ENCODE measurements at places on chromosomes 1 and 21. TPM values are rescaled to one million over a fixed set of nuclear protein-coding genes. Genes with fewer than 3 reads are reported as not detected.

DNA sequence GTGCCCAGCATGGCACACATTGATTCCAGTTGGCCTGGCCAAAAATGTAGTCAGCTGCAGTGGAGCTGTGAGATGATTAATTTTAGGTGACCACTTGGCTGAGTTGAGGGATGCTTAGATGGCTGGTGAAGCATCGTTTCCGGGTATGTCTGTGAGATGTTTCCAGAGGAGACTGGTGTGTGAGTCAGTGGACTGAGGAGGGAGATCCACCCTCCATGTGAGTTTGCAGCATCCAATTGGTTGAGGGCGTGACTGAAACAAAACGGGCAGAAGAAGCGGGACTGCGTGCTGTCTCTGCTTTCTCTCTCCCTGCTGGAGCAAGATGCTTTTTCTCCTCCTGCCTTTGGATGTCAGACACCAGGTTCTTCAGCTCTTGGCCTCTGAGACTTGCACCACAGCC, 68.2 kb upstream of the DSCAM start:
- no peak overlapping the region for H3K4me3 ChIP-seq
- no peaks in the 10 kb centered on the region for H3K4me1 ChIP-seq
- H3K27me3 ChIP-seq: no peaks in the 10 kb centered on the region

GRCh38 chr1:53431805-53432565, 27.2 kb upstream of the DMRTB1 start:
- no peaks in the 10 kb centered on the region for H3K36me3 ChIP-seq
- no peak overlapping the region for H3K4me3 ChIP-seq
- no peaks in the 10 kb centered on the region for H3K4me1 ChIP-seq
- H3K27me3 ChIP-seq: no peaks in the 10 kb centered on the region

DNA sequence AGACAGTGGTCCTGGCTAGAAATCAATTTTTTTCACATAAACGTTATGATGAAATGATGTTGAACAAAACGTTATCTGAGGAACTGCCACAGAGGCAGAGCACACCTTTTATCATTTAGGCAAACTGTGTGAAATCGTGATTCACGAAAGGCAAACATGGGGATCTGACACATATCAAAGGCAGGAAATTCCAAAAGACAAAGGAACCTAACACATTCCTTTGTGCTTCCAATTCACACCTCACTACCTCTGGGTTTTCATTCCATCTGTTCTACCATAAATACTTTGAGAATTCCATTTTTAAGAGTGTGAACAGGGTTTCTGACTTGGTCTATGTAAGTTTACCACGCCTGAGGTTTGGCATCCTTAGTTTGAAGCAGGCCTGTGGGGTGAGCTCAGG, 119.5 kb upstream of the KRTAP19-8 start:
- H3K36me3 ChIP-seq: no peaks in the 10 kb centered on the region
- no peak for DNase-seq
- no peaks in the 10 kb centered on the region for H3K27me3 ChIP-seq

GRCh38 chr1:30313176-30313575, 410.2 kb downstream of the MATN1 start:
- H3K36me3 ChIP-seq: no peaks in the 10 kb centered on the region
- peak; percentile 66 for DNase-seq
- no peak overlapping the region for H3K4me3 ChIP-seq
- H3K27ac ChIP-seq: no peak overlapping the region
- no peaks in the 10 kb centered on the region for H3K4me1 ChIP-seq

Gene ADAMTSL4
- 86.1 TPM for total RNA-seq

- no peak overlapping the region for H3K27ac ChIP-seq
- H3K27me3 ChIP-seq: no peaks in the 10 kb centered on the region
- no peaks in the 10 kb centered on the region for H3K36me3 ChIP-seq
- DNase-seq: no peak
Measured at GRCh38 chr1:226195144-226195543, 8.6 kb upstream of the ACBD3 start.

Gene MORN1
- 9.8 TPM for total RNA-seq

DNA sequence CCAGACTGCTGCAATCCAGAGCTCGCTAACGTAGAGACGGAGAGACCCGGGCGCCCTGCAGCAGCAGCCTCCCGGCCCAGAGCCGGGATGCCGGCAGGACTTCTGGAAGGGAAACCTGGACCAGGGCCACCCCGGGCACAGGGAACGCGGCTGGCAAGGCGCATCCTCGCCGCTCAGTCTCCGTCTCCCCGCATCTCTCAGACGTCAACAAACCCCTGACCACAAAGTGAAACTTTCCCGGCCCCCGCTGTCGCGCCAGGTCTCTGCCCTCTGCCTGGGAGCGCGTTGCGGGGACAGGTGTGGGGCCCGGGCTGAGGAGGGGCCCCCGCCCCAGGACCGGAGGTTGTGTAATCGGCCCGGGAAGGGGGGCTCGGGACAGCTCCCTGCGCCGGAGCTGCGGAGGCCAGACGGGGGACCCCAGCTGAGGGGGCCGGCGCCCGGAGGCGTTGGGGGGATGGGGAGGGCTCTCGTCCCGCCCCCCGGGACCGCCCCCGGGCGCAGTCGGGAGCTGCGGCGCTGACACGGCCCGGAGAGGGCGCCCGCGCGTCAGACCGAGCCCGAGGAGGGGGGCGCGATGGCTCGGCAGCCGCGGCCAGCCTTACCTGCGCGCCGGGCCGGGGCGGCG, 116.6 kb upstream of the HIVEP3 start:
- no peak for DNase-seq
- peak overlapping the region; percentile 82 for H3K4me3 ChIP-seq
- no peaks in the 10 kb centered on the region for H3K27me3 ChIP-seq
- H3K27ac ChIP-seq: peak overlapping the region; percentile 73
- no peaks in the 10 kb centered on the region for H3K36me3 ChIP-seq
- peaks cover 16% of the 10 kb centered on the region for H3K4me1 ChIP-seq

DNA sequence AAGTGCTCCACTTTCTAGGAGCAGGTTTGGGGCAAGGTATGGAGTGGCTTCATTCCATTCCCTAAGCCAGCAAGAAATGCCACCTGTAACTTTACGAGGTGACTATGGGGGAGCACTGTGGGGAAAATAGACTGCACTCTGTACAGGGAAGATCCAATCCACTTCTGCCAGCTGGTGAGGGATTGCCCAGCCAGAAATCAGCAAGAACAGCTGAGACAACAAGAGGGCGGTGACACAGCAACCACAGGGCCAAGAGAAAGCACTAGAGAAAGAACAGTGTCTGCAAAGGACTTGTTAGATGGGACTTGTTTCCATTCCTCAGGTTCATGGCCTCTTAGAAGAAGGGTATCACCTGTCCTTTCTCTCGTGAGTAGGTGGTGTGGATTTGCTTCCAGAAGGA, 19.6 kb downstream of the CAPN8 start:
- H3K27me3 ChIP-seq: no peaks in the 10 kb centered on the region
- DNase-seq: no peak
- H3K4me1 ChIP-seq: no peaks in the 10 kb centered on the region

DNA sequence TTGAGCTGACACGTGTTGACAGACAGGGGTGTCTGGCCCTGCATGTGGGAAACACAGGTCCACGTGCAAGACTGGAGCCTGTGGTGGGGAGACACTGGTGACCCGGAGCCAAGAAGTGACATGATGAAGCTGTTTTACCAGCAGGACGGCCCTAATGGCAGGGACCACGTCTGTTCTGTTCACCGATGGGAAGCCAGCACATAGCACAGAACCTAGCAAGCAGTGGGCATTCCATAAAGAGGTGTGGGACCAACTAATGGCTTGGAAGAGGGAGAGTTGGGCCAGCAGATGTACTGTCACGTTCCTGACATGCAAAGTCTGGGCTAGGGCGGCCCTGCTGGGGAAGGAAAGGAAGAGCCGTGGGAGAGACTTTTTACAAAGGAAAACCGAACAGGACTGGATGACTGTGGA, 15.3 kb downstream of the NAV1 start:
- no peak for DNase-seq
- H3K27me3 ChIP-seq: no peaks in the 10 kb centered on the region
- no peak overlapping the region for H3K4me3 ChIP-seq
- peaks cover 63% of the 10 kb centered on the region for H3K4me1 ChIP-seq

DNA sequence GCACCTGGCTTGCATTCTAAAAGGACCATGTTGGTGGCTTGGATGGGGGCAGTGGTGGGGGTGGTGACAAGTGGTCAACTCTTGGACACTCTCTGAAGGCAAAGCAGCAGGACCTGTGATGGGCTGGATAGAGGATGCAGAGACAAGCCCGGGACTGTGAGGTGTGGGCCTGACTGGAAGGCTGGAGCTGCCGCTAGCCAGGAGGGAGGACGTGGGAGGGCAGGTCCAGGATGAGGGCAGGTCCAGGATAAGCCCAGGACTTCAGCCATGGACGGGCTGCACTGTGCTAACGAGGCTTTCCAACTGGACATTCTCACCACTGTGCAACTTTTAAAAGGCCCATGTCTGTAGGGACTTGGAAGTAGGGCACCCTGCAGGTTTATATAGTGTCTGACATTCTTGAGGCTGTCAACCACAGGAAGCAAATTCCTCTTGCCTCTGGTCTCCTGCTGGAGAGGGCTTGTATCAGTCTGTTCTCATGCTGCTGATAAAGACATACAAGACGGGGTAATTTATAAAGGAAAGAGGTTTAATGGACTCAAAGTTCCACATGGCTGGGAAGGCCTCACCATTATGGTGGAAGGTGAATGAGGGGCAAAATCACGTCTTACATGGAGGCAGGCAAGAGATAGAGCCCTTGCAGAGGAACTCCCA, 8.3 kb upstream of the C1orf167 start:
- H3K4me3 ChIP-seq: no peak overlapping the region
- no peak for DNase-seq
- H3K4me1 ChIP-seq: no peaks in the 10 kb centered on the region
- no peak overlapping the region for H3K27ac ChIP-seq
- H3K27me3 ChIP-seq: peaks cover 4% of the 10 kb centered on the region
- H3K36me3 ChIP-seq: peaks cover 27% of the 10 kb centered on the region

DNA sequence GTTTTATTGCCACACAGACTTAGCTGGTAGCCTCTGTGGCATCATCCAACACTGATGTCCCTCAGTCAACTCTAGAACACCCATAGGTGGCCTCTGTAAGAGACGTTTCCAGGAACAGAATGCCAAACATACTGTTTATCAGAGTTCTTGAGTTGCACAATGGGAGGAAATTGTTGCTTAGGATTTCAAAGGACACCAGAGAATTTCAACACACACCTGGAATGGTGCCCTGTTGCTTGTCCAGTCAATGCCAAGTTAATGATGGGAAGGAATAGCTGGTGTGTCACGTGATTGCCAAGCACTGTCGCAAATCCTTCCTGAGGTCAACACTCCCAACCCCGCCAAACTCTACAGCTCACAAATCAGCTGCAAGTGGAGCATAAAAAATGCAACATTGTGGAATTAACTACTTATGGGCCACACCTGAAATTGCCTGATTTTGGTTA, 28.6 kb upstream of the DUSP23 start:
- H3K36me3 ChIP-seq: no peaks in the 10 kb centered on the region
- no peaks in the 10 kb centered on the region for H3K27me3 ChIP-seq
- H3K4me3 ChIP-seq: no peak overlapping the region

DNA sequence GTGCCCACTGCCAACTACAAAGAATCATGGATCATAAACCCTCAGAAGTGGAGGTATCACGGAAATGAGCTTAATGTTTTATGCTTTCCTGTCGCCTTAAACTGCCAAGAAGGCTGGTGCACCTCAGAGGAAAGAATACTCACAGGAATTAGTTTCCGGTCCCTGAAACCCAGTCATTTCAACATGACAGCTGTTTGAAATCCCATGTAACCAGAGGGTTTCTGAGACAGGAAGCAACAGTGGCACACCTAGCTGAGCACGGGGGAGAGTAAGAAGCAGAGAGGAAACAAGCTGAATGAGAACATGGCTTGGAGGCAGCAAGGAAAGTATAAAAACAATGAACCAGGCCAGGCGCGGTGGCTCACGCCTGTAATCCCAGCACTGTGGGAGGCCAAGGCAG, 3.9 kb downstream of the JAK1 start:
- DNase-seq: no peak
- peaks cover 50% of the 10 kb centered on the region for H3K4me1 ChIP-seq
- no peaks in the 10 kb centered on the region for H3K27me3 ChIP-seq
- no peaks in the 10 kb centered on the region for H3K36me3 ChIP-seq
- no peak overlapping the region for H3K27ac ChIP-seq
- H3K4me3 ChIP-seq: no peak overlapping the region

DNA sequence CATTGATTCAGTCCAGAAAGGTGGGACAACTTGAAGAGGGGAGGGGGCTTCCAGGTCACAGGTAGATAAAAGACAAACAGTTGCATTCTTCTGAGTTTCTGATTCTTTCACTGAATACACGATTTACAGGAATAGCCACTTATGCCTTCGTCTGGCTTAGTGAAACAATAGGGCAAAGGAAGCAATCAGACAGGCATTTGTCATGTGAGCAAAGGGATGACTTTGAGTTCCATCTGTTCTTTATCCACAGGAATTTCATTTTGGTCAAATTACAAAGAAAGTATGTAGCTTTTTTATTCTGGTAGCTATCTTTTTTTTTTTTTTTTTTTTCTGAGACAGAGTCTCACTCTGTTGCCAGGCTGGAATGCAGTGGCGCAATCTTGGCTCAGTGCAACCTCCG, 202.5 kb downstream of the TTLL7 start:
- peaks cover 10% of the 10 kb centered on the region for H3K4me1 ChIP-seq
- no peaks in the 10 kb centered on the region for H3K27me3 ChIP-seq
- no peak for DNase-seq

GRCh38 chr1:178057141-178057765, 36.7 kb upstream of the RASAL2 start:
- H3K4me1 ChIP-seq: peaks cover 60% of the 10 kb centered on the region
- no peak for DNase-seq
- H3K36me3 ChIP-seq: no peaks in the 10 kb centered on the region
- H3K27ac ChIP-seq: peak overlapping the region; percentile 67
- no peak overlapping the region for H3K4me3 ChIP-seq

- H3K4me1 ChIP-seq: peaks cover 63% of the 10 kb centered on the region
- DNase-seq: no peak
- H3K36me3 ChIP-seq: no peaks in the 10 kb centered on the region
- H3K27ac ChIP-seq: peak overlapping the region; percentile 68
Measured at GRCh38 chr1:164675342-164675904, 116.4 kb downstream of the PBX1 start.

DNA sequence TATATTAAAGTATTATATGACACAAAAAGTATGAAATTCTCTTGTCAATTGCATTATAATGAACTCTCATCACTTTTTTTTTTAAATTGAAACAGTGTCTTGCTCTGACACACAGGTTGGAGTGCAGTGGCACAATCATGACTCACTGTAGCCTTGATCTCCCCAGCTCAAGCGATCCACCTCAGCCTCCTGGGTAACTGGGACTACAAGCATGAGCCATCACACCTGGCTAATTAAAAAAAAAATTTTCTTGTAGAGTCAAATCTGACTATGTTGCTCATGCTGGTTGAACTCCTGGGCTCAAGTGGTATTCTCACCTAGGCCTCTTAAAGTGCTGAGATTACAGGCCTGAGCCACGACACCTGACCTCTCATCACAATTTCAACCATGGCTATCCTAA, 259.3 kb downstream of the S1PR1 start:
- no peaks in the 10 kb centered on the region for H3K27me3 ChIP-seq
- H3K4me1 ChIP-seq: no peaks in the 10 kb centered on the region
- H3K4me3 ChIP-seq: no peak overlapping the region
- DNase-seq: no peak
- H3K27ac ChIP-seq: no peak overlapping the region
